ENCODE measurements at places on chromosomes 16 and 17.

DNA sequence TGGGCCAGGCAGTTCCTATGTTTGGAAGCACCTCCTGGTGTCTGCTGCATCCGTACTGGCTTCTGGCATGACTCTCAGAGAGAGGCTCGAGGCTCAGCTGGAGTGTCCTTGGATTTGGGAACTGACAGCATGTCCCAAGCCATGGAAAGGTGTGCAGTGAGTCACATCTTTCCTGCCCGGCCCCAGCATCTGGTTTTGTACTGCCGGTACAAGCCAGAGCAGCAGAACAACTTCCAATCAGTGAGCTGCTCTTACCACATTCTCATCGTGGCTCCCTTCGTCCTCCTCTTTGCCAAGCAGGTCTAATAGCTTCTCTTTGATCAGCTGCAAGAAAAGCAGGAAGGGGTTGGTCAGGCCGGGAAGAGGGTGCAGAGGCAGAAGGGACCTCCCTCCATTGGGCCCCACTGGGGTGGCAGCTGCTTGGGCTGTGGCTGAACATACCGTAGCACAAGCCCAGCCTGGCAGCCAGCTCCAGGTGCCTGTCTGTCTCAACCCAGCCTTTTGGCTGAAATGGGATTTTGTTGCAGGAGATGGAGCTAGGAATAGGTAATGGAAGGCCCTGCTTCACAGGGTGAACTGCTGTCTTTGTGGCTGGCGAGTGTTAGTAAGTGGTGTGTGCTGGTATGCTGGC, 24.2 kb downstream of the SPACA3 start:
- no peak for DNase-seq

DNA sequence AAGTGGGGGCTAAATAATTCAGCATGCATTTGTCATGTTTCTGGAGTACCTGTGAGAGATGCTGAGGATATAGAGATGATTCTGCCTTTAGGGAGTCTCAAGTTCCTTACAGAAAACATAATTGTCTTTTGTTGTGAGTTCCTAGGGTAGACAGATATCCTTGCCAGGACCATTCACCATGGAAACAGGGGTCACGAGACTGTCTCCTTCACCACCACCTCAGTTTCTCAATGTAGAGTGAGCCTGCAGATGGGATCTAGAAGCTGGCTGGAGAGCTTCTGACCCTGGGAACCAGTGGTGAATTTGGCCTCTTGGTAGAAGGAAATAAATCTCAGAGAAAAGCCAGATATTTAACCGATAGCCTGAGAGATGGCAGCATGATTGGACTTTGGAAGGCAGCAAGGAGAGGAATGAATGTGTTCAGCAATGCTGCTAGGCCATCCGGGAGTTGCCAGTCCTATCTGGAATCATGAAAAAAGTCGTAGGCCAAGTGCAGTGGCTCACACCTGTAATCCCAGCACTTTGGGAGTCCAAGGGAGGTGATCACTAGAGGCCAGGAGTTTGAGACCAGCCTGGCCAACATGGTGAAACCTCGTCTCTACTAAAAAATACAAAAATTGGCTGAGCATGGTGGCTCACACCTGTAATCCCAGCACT, 7.4 kb upstream of the HDAC5 start:
- no peak for DNase-seq

DNA sequence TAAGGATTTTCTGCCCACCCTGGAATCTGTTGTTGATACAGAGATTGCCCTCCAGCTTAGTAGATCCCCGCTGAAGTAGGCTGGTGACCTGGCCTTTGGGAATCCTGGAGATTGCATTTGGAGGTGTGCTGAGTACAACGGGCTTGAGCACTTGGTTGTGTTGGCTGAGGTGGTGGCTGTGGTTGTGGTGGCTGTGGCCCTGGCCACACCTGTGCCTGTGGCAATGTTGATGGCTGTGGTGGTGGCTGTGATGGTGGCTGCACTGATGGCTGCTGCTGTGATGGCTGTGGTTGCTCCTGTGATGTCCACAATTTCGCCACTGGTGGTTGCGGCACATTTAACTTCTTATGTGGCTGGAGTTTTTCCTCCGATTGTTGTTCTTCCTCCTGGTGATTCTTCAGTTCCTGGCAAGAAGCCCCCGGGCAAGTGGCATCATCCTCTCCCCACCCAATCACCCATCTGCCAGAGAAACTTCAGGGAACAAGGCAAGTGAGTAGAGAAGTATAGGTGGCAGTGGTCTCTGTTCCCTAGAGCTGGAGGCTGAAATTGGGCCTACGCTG, 4.2 kb downstream of the CCDC200 start:
- no peak for DNase-seq

DNA sequence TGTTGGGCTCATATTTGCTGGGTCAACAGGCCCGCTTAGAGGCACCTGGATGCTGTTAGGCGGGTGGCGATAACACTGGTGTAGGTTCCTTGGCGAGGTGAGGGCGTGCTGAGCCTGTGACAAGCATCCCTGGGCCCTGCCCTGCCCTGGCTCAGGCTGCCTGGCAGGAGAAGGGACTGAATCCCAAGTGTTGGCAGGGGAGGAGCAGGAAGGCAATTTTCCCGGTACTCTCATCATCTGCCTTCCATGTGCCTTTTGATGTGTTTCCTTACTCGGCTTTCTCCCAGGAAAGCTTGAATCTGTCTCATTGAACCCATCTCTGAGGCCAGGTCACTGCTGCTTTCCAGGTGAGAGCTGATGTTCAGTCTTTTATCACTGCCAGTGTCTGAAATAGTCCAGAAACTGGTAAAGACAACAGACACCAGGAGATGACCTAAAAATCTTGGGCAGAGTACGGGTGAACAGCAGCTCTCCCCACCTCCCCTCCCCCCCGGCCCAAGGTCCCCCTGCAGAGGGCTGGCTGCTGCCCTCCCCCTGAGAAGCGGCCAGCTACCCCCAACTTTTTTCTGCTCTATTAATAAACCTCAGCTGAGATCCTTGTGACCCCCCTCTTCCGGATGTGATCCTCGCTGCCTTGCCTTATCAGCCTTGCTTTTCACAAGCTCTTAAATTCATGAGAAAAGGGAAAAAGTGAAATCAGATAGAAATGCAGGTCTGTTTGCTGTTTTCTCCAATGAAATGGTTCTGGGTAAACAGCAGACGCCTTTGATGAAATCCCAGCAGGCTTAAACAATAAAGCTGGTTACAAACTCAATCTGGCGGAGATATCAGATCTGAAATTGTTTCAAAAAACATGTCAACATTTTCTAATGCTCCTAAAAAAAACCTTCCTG, 29.0 kb downstream of the RTN4RL1 start:
- no peak for DNase-seq

Measured in stimulated activated naive CD4-positive, alpha-beta T cell treated with Interleukin-2 at 50 U/mL for 16 hours (primary cell).